ENCODE measurements at places on chromosomes 6 and 20.

DNA sequence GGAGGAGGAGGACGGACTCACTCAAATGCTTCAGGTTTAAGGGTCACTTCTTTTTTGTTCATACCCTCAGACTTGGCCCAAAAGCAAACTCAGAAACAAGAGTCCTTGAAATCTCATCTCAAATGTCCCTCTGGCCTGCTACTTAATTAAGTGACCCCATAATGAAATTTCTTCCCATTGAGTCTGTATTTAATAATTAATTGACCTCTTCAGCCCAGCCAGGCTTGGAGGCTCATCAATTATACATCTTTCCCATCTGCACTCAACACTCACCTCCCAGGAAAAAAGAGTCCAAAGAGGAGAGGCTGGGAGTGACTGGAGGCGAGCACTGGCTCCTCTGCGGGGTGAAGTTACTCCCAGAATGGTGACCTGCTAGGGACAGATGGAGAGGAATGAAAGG is 90.5 kb upstream of the EYA2 start:
- no peak for DNase-seq

DNA sequence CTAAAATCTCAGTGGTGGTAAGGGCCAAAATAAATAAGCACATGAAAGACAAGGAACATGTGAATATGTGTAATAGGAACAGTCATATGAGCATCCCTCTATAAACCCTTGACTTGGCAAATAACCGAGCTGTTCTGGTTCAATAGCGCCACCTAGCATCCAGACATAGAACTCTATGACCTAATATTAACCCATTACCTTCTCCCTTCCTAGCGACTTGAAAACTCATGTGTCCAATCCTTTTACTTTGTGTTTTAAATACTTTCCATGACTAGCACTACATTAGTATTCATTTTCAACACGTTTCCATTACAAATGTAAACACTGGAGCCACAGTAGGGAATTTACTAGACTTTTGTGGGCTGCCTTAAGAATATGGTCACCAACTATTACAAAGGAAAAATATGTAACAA is 279.7 kb downstream of the UST start:
- no peak for DNase-seq

GRCh38 chr20:40835321-40835720 is 146.3 kb upstream of the MAFB start:
- DNase-seq = no peak

DNA sequence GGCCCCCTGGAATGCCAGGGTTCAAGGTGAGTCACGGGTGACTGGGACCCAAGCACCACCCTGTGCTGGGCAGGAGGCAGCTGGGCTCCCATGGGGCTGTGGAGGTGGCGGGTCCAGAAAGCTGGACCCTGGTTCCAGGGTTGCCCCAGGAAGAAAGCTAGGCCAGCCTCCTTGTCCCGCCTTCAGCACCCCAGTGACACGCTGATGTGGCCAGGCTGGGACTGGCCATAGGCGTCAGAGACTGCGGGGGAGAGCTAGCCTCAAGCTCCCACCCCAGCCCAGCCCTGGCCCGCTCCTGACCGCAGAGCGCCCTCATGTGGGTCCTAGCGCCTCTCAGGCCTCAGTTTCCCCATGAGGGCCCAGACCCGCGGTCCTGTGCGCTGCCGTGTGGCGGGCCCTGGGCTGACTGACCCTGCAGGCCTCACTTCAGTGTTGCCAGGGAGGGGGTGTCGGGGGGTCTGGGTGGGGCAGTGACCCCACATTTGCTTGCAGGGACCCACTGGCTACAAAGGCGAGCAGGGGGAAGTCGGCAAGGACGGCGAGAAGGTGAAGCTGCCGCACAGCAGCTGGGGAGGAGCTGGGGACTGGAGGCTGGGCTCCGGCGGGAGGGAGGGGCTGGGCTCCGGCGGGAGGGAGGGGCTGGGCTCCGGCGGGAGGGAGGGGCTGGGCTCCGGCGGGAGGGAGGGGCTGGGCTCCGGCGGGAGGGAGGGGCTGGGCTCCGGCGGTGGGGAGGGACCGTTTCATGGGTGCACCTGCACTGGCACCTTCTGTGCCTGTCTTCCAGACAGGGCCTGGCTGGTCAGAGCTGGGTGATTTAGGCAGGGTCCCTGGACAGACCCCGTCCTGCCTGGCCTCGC is 7.9 kb downstream of the COL9A3 start:
- no peak for DNase-seq

- no peak for DNase-seq
Measured at GRCh38 chr6:18154507-18155149, at the start of gene TPMT. Gene TPMT, minus strand, starts transcription at chr6:18155077. Its CDS starts 5,950 bp downstream, at chr6:18149127.

DNA sequence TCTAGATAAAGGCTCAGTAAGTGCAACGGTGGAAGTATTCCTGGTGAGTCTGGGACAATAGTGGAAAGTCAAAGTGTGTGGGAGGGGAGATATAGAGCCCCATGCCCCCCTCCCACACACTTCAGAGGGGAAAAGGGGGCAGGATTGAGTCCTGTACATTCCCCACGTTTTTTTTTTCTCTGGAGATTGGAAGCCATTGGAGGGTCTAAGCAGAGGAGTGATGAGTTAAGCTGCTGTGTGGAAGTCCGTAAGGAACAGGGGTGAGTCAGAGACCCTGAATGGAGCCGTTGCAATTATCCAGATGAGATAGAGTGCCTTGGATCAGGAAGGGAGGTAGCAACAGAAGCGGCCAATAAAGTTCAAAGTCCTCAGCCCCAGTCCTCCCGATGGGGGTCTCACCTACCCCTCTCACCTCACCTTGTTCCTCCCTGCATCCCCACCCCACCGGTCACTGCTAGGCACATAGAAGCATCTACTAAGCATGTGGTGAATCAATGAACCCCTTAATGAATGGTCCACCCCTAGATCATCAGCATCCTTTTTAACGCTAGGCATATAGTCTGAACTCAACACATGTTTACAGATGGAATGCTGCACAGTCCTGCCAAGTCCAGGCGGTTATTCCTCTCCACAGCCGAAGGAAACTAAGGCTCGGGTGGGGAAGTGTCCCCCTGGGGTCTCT is 662 bp upstream of the SLC9A8 start:
- DNase-seq = no peak

DNA sequence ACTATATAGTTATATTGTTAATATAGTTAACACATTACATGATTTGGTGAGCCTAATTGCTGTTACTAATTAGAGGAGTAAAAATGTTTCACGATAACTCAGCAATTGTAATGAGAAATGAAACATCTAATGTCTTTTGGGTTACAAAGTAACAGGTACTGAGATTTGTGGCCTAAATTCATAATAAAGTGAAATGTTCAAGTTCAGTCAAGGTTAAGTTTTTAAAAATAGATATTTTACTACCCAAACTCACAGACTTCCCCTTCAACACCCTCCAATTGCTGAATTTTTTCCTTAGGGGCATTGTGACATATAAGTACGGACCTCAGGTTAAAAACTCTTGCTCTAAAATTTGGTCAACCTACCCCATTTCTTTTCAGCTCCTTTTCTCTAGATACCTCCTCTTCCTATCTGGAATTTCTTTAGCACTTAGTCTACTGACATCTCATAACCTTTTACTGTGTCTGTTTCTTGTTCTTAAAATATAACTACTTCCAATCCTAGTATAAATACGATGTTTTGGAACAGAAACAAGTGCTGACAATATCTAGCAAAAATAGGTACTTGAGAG is 112.3 kb upstream of the PRSS16 start:
- DNase-seq = no peak

GRCh38 chr20:22303523-22303922 is 280.8 kb downstream of the FOXA2 start:
- no peak for DNase-seq

GRCh38 chr20:45450097-45450818 is 19.3 kb upstream of the WFDC2 start:
- DNase-seq = no peak

DNA sequence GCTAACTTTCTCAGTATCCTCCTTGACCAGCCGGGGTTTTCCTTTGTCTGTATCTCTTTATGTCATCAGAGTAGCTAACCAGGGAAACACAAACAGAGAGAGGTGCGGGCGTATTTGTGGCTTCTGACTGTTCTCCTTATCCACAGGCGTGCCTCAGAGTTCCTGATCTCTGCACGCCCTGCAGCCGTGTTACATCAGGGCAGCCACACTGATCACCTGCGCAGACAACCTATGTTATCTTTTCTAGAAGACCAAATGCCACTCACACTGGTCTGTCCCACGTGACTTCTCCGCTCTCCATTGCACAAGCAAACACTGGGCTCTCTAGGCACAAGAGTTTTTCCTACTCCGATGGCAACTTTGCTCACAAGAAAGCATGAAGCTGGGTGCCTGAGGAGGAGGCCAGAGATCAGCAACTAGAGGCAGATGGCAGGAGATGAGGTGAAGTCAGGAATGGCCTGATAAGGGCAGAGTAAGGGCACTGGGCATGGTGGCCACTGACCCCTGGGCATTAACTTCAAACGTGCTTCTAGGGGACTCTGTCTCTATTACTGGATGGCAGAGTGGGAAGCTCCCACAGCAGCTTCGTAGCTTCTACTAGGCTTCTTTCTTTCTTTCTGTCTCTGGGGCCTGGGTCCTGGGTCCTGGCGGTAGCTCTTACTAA is 4.5 kb downstream of the PDE10A start:
- no peak for DNase-seq

DNA sequence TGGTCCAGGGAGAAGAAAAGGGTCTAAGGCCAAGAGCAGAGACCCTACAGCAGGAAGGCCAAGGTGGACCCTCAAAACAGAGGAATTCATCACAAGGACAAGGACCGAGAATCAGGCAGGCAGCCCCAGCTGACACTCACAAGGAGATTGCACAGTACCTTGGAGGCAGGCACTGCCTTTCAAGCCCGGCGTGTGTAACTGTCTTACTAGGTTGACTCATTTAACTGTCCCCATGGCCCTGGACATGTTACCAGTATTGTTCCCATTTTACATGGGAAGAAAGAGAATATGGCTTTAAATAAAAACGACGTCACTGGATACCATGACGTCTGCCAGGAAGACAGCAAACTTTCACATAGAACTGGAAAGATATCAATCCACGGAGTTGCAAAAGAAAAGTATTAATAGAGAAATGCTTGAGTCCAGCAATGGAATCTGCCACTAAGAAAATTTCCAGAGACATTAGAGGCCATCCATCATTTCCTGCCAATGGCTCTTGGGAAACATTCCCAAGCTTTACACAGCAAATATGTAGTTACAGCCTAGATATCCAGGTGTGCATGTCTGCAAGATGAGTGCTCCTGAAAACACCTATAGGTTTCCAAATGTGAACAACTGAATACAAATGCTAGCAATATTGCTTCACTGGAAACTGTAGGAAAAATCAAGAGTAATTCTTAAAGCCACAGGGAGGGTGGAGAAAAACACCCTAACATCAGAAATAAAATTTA is 111.5 kb upstream of the RPS6KA2 start:
- no peak for DNase-seq

GRCh38 chr20:1345756-1346093 is 16.8 kb upstream of the SDCBP2 start:
- no peak for DNase-seq

- DNase-seq = no peak
Measured at GRCh38 chr6:69719602-69720193, 77.1 kb downstream of the LMBRD1 start.

DNA sequence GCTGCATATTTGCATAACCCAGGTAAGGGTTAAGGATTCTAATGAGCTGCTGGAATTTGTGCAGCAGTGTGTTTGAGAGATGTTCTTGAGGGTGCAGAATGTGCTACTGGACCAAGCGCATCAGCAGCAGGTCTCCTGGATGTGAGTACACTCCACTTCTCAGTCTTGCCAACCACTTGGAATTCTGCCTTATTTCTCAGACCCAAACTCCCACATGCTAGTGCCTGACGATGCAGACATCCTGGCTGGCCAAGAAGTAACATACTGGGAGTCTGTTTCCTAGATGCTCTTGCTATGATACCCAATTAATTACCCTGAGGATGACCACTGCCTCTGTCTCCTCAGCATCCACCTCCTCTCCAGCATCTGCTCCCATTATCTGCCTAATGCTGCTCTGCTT is 186.6 kb downstream of the MOXD1 start:
- DNase-seq = no peak

DNA sequence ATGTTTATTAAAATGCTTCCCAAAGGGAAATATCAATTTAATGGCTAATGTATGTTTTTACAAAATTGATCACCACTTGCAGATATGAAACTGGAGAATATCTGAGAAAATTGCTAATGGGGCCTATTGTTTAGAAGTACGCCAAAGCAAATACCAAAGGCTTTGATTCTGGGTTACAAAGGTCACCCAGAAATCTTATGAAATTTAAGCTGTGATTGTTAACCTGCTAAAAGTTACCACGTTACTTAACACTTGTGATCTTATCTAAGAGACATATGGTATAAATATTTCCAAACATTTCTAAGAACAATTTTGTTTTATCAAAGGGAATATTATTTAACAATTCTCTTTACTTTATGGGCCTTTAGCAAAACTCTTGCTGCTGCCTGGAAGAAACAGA is 383.3 kb downstream of the TFAP2A start:
- no peak for DNase-seq

DNA sequence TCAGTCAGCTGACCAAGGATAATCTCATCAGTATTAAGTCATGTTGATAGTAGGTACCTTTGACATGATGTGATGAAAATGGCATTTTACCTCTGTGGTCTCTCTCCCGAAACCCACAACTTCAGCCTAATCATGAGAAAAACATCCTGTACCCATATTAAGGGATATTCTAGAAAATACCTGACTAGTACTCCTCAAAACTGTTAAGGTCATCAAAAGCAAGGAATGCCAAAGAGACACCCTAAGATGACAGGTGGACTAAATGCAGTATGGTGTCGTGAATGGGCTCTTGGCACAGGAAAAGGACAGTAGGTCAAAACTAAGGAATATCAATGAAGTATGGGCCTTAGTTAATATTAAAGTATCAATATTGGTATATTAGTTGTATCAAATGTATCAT is 221.4 kb downstream of the PLCB1 start:
- no peak for DNase-seq

DNA sequence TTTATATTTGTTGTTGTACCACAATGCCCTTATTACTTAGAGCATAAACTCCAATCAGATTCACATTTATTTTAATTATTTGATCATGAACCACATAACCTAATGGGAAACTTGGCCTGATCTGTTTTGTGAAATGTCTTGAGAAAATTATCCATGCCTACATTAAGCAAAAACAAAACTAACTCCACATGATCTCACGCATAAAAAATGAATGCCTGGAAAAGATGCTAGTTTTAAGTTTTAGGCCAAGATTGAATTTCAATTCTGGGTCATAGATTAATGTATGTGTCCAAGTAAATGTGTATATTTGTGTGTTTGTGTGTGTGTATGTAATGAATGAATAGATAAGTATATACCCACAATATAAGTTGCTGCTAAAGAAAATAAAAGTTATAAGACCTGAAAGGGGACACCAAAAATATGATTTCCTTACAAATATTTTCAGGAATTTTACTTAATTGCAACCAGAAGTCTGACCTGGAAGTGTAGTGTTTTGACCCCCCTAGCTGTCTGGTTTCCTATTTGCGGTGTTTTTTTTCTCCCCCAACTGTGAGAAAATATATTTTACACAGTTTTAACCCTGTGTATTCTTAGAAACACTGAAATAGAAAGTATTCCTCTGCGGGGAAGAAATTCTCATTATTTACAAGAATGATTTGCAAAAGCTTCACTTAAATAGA is 97.2 kb downstream of the JAG1 start:
- no peak for DNase-seq

- DNase-seq = peak; percentile 28
Measured at GRCh38 chr6:11538052-11538818, 686 bp downstream of the TMEM170B start.
